Hematopoietic multipotent progenitor cell treated with erythropoietin and hydrocortisone succinate and interleukin-3 and kit ligand, for 8 days (in vitro differentiated cells): ENCODE measurements at places on chromosomes 1 and 21.

DNA sequence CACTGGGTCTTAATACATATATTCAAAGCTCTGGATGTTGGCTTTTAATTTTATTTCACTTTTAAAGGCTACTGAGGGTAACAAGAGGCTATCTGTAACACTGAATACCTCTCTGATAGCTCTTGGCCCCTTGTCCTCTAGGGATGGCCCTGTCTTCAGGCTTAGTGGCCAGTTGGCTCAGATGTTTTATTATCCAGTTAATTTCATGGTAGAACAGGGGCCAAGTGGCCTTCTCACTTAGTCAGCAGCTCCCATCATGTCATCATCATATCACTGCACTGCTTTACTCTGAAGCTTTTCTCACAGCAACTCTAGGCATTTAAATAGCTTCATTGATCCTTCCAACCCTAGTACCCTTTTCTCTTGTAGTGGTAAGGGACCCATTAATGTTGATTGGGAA, 40.2 kb upstream of the MACF1 start:
- DNase-seq: no peak

DNA sequence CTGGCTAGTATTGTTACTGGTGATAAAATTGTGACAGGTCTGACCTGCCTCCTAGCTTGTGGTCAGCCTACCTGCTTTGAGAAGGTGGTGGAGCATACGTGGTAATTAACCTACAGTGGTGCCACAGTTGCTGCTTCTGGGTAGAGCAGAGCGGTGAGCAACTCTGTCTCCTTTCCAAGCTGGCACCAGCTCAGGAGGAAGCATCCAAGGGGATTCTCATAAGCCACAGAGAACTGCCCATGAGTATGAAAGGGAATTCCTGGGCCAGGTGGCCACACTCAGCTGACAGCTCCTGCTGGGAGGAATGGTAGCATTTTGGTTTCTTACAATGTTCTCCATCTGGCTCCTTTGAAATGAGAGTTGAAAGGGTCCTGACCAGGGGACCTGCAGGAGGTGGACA, 39.4 kb downstream of the ATP2B4 start:
- DNase-seq: no peak

DNA sequence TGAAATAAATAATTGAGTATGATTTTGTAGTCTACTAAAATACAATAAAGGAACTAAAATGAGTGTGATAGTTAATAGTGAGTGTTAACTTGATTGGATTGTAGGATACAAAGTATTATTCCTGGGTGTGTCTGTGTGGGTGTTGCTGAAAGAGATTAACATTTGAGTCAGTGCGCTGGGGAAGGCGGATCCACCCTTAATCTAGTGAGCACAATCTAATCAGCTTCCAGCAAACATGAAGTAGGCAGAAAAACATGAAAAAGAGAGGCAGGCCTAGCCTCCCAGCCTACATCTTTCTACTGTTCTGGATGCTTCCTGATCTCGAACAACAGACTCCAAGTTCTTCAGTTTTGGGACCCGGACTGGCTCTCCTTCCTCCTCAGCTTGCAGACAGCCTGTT, 1716.6 kb downstream of the MRPL39 start:
- DNase-seq: peak; percentile 82

DNA sequence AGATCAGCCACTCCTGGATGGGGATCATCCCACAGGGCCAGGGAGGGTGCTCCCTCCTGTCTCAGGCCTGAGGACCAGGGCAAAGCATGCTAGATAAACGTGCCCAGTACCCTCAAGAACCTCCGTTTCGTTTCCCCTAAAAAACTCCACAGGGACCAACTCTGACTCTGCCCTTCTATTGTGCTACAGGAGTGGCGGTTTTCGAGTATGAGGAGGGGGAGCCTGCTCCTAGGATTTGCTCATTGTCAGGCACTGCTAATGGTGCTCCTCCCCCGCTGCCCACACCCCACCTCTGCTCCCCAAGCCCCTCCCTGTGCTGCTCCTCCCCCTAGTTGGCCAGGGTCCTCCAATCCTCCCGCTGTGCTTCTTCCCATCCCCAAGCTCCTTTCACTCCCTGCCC, 32.0 kb downstream of the PGBD5 start:
- no peak for DNase-seq
